Hematopoietic multipotent progenitor cell treated with erythropoietin and hydrocortisone succinate and interleukin-3 and kit ligand, for 15 days (in vitro differentiated cells): ENCODE measurements at places on chromosomes 2 and 18.

GRCh38 chr2:128456281-128456680 lies 137.6 kb upstream of the HS6ST1 start:
- no peak for DNase-seq

DNA sequence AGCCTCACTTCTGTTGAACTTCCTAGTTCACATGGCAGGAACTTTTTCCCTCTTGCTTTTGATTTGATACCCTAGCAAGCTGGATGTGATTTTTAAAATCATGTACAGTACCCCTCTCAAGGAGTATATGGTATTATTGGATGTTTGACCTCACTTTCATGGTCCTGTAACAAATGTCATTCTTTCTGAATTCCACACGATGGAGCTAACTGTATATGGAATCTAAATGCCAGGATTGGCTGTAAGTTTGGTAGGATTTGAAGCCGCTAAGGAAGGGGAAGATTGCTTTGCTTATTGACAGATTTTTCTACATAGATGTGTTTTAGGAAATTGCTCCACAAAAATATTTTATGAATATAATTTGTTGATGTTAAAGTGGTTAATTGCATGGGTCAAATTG lies 18.3 kb downstream of the MAIP1 start:
- DNase-seq: no peak

DNA sequence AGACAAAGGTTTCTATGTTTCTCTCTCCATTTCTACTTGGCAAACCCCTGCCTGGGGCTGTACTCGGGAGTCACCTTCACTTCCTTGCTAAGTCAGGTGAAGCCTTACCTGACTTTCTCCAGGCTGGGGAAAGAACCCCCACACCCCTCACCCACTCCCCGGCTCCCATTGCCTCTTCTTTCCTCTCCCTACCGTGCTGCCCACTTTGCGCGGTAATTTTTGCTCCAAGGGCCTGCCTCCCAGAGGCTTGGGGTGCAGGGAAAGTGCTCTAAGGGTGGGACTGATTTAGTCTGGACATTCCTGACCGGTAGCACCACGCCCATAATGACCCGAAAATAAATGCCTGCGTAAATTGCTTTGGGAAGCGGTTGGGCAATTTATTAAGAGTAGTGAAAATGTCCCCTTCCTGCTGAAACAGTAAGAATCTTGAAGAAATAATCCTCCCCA lies 49.1 kb upstream of the ATP6V1B1 start:
- DNase-seq: no peak

GRCh38 chr2:10053351-10053750 lies 10.0 kb downstream of the KLF11 start:
- DNase-seq: no peak

DNA sequence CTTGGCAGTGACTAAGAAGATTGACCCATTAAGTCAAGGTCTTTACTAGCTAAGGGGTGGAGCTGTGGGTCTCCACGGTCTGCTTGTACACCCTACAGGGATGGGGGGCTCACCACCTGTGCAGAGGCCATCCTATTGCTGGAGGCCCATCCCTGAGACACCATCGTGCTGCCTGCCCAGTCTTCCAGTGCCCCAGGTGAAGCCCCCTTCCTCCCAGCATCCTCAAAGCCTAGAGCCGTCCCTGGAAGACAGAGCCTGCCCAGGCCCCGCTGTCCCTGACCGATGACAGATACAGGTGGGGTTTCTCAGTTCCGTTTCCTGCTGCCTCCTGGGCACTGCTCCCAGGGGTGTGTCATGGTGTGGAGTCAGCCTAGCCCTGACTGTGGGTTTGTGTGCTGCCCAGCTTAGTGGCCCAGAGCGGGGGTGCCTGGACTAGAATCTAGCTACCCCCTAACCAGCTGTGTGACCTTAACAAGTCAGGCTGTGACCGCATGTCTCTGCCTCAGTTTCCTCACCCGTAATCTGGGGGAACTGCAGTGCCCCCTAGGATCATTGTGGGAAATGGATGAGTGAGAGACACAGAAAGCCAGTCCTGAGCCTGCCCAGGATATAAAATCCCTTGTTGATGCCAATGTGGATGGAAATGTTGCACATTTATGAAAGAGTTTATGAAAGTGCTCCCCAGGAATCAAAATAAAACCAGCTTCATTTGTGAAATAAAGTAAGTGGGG lies 2.0 kb downstream of the OTOS start:
- DNase-seq: no peak

GRCh38 chr2:110677080-110677479 lies 783 bp downstream of the BUB1 start:
- peak; percentile 7 for DNase-seq

DNA sequence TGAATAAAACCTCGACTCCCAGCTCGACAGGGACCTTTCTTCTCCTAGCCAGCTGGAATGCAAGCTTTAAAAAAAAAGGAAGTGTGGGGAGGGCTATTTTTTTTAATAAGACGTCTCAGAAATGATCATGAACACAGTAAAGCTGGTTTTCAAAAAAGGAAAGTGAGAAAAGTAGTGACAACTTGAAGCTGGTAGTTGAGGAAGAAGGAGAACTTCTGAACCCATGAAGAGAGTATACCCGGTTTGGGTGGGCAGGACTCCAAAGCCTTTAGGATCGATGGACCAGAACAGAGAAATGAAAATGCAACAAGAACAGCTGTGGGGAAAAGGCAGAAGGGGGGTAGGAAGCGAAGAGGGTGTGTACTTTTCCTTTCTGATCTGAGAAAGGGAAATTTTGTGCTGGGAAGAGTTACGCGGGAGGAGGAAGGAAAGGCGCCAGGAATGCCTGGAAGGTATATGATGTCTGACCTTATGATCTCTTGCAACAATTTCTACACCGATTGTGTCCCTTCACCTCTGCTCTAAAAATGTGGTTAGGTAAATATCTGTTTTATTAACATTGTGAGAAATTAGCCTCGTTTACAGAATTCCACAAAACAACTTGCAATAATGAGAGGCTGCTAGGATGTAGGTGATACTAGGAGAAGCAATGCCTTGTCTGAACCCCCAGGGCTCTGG lies 22.6 kb upstream of the CYP1B1 start:
- no peak for DNase-seq

GRCh38 chr2:213411582-213412289 lies 127.5 kb downstream of the SPAG16 start:
- DNase-seq: no peak

- no peak for DNase-seq
Measured at GRCh38 chr2:134127496-134127895, 126.4 kb upstream of the MGAT5 start.

- no peak for DNase-seq
Measured at GRCh38 chr2:233839447-233839820, 14.9 kb downstream of the HJURP start.

DNA sequence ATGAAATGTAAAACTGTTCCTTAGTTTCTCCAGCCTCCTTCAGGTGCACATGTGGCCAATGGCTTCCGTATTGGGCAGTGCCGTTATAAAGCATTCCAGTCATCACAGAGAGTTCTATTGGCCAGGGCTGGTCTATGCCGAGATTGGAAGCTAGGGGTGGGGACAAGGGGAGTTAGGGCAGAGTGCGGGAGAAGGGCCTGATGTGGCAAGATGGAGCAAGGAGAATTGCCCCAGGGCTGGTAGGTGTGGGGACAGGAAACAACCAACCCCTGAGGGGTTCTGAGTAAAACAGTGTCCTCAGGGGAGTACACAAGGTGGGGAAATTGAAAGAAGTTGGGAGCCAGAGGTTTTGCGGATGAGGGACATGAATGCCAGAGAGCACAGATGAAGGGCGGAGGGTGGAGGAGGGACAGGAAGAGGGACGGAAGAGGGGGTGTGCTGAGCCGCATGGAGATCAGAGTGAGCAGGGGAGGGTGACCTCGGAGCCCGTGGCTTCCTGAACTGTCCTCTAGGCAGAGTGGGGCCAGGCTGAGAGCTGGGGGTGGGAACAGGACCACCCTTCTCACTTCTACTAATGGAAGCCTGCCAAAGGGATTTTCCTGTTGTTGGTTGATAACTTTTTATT lies 9.1 kb upstream of the ATP6V1C2 start:
- DNase-seq: no peak

DNA sequence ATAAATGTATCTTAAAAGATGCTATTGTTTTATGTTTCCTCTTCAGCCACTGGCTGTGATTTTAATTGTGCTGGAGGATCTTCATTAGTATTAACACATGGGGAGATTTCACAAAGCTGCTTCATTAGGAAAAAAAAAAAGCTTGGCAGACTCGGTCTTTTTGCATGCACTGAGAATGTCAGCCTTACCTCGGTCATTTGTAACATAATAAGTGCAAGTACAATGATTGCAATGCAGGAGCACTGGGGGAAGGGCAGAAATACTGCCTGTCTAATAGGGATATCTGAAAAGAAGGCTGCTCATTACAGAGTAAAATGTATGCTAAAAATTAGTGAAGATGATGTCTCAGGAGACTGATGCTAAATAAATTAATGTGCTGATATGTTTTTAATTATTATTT lies 1.3 kb upstream of the BAZ2B start:
- DNase-seq: no peak

GRCh38 chr2:222655787-222656525 lies at the start of gene FARSB:
FARSB (minus strand) TSS chr2:222656092; CDS start chr2:222656073, 19 bp downstream.
- peak; percentile 97 for DNase-seq

DNA sequence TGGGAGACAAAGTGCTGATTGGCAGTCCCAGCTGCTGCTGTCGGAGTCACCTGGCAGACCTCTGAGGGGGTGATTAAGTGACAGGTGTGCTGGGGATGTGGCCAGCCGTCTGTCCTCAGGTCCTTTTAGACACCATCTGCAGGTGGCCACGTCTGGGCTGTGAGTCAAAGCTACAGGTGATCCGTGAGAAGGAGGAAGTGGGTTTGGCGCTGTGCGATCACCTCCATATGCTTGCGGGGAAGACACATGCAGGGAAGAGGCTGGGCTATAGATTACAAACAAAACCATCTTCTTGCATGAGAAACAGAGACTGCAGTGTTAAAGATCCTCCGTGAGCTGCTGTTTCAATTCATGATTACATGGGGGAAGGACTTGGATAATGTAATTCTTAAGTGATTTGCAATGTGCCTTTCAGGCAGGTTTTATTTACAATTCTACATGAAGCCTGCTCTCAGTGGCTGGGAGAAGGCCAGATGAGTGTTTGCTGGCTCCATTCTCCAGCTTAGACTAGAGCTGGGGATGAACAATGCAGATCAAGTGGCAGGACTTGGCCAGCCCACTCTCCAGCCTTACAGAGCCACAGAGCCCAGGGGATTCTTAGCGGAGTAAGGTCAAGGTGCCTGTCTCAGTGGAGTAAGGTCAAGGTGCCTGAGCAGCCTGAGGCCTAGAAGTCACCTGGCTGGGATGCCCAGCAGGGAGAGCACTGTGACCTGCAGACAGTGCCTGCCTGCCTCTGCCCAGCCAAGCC lies 87.8 kb downstream of the LYPD1 start:
- no peak for DNase-seq

DNA sequence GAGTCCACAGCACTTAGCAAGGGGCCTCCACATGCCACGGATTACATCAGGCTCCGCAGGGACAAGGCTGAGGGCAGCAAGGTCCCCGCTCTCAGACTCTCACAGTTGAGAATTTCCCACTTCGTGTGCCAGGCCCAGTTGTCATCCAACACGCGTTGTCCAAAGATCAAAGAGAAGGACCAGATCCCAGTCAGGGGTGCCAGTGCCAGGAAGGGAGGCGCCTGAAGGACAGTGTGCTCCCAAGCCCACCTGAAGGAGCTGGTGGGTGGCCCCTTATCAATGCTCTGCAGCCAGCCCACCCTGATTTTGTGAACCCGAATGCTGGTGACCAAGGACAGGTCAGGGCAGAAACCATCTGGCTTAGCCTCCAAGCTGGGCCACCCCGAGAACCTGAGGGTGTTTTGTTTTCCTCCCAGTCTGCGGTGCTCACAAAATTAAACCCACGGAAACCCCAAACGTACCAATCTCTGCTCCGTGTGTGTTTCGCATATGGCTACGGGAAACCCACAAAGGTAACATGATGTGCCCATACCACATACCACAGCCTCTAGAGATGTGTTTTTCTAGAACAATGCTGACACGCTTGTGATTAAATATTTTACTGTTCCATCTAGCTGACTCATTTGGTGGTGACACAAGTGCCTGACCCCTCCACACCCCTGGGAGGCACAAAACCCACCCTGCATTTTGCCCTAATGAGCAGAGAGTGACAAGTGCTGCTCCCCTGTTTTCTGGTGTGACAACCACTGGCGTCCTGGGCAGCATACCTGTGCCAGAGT lies 24.5 kb downstream of the CRACDL start:
- DNase-seq: no peak

- DNase-seq: no peak
Measured at GRCh38 chr2:240644859-240645301, 19.6 kb downstream of the GPR35 start.

GRCh38 chr2:234904785-234905184 lies 47.0 kb upstream of the SH3BP4 start:
- no peak for DNase-seq

DNA sequence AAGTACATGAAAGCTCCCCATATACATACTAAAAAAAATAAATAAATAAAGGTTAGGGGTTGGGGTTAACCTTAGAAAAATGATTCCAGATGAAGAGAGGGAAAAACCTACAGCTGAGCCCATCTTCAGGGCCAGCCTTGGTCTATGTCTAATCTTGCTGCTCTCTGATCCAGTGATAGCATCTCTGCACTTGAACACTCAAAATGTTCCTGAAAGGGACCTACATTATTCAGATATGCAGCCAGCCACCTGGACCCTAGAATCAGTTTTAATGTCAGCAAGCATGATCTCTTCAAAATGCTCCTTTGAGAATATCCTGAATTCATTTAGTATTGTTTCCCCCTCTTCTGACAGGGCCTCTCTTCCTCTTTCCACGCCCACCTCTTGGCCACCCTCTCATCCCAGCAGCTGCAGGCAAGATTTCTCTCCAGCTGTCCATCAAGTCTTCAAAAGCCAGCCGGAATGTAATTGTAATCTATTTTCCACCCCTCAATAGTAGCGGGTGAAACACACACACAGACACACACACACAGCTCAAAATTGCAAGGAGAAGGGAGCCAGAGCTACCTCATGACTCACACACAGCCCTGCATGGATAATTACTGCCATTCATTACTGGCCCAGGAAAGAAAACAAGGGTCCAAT lies 135.5 kb downstream of the MYO3B start:
- DNase-seq: no peak

GRCh38 chr2:42114091-42114490 lies 55.1 kb upstream of the EML4 start:
- no peak for DNase-seq

DNA sequence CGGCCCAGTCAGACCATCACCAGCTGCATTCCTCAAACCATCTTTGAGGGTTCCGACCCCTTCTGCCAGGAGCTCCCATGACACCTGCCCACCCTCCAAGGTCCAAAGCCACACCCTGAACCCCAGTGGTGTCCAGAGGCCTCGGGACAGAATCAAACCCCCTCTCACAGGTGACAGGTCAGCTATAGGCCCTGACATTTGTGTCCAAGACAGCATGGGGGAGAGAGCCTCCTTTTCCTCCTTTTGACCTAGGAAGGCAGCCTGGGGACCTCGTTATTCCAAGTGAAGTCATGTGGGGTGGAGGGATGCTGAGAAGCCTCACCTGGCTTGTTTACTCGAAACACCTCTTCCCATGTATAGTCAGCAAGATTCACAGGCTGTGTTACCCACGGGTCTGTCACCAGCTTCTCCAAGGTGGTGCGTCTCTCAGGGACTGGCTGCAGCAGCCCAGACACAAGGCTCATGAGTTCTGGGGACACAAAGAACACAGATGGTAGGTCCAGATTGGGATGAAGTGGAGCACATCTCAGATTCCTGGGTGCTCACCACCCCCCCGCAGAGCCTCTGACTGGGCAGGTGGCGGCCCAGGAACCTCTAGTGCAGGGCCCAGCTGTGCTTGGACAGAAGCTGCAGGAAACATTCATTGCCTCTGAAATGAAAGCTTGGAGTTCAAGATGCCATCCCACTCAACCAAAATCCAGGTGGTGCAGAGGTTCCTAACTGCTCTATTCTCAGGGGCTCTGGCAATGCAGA lies 5.1 kb upstream of the MTERF4 start:
- DNase-seq: no peak
